Globus pallidus (tissue), 1 donor: ENCODE measurements at places on chromosomes 2 and 18.
A peak's percentile ranks its signal among the peaks of the same experiment; 100 is the strongest.

DNA sequence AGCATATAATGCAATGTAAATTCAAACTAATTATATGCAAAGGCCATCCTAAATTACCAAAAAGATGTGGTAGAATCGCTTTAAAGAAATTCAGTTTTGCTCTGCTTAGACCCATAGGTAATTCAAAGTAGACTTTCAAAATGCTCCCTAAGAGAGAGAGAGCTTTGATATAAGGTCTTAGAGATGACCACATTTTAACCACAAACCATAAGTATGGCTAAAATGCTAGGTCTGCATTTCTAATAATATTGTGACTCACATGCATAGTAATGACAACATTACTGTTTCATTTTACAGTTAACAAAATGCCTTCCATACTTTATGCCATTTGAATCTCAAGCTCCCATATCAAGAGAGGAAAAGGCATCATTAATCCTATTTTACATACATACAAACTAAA, 144.5 kb downstream of the RAD51AP2 start:
- DNase-seq = no peak

DNA sequence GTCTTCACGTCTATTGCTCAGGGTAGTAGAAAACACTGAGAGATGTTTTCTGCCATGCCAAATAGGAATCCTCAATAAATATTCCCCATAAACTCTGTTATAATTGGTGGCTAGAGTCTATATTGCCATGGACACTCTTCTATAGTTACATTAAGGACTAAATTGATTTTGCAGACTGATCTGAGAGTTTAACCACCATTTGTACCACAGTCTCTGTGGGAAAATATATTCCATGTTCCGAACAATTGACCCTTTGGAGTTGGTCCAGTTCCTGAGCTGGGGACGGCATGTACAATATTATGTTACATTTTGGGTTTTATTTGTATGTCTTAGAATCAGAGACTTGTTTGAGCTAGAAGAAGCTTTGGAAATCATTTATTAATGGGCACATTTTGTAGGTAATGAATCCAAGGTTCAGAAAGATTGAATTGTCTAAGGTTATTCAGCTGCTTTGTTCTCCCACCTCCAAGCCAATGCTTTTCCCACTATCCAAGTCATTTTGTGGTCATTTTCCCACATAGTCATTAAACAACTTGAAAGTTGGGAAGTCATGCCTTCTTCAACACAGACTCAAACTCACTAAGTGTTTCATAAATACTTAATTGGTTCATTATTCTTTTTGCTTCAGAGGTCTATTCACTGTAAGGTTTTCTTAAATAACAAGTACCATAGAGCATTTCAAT, 5.1 kb upstream of the PPP1CB start:
- DNase-seq = no peak

GRCh38 chr2:33238111-33238510, 238.3 kb upstream of the RASGRP3 start:
- no peak for DNase-seq

DNA sequence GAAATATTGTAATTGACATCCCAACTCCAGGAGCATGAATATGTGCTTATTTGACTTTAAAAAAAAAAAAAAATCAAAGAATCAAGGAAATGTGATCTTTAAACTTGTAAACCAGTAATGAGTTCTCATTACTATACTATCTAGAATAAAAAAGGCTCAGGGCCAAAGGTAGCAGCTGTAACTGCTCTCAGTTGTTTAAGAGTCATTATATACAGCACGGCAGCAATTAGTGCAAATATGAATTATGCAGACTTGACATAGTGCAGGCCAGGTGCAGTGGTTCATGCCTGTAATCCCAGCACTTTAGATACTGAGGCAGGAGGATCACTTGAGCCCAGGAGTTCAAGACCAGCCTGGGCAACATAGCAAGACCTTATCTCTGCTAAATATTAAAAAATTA, 125.7 kb upstream of the TTC39C start:
- no peak for DNase-seq

DNA sequence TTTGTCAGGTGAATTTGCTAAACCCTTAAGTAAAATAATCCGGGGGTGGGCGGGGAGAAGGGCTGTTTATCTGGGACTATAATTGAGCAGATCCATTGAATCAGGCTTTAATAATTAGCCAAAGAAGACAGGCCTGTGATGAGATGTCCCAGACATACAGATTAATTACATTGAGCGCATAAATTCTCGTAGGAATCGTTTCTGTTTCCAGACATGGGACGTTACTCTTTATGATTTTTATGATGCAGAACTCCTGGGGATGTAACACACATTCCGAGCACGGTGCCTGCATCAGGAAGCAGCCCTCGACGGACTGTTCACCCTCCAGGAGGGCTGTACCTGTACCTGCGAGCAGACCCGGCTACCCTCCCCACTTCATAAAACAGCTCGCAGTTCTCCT, 88.9 kb downstream of the SMIM21 start:
- no peak for DNase-seq

DNA sequence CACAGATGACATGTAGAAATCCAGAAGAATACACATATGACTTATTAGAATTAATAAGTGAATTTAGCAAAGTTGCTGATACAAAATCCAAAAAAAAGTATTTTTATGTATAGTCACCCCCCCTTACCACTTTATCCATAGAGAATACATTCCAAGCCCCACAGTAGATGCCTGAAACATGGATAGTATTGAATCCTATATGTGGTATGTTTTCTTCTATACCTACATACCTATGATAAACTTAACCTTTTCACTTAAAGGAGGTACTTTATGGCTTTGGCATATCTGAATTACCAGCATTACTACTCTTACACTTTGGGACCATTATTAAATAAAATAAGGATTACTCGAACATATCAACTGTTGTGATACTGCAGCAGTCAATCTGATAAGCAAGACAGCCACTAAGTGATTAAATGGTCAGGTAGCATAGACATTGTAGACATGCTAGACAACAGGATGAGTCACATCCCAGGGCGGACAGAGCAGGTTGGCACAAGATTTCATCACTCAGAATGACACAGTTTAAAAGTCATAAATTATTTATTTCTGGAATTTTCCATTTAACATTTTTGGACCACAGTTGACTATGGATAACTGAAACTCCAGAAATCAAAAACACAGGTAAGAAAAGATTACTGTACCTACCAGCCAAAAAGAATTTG, 208.2 kb upstream of the CHAC2 start:
- no peak for DNase-seq

DNA sequence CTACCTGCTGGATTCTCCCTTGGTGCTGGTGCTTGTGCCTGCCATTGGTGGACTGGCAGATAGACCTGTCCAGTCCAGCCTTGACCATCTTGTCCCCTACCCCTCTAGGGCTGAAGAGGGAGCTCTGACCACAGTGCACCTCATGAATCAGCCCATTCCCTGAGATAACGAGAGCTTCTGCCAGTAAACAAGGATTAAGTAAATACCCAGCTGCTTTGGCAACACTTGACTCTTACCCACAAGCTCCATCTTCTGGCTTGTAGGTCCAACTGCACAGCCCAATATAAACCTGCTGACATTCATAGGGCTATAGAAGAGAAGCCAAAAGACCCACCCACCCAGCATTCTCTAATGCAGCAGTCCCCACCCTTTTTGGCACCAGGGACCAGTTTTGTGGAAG, 186.4 kb downstream of the PIK3C3 start:
- peak; percentile 5 for DNase-seq
